ENCODE measurements at places on chromosomes 11 and 22.

GRCh38 chr11:114153224-114153623, 93.7 kb downstream of the ZBTB16 start:
- DNase-seq: no peak

DNA sequence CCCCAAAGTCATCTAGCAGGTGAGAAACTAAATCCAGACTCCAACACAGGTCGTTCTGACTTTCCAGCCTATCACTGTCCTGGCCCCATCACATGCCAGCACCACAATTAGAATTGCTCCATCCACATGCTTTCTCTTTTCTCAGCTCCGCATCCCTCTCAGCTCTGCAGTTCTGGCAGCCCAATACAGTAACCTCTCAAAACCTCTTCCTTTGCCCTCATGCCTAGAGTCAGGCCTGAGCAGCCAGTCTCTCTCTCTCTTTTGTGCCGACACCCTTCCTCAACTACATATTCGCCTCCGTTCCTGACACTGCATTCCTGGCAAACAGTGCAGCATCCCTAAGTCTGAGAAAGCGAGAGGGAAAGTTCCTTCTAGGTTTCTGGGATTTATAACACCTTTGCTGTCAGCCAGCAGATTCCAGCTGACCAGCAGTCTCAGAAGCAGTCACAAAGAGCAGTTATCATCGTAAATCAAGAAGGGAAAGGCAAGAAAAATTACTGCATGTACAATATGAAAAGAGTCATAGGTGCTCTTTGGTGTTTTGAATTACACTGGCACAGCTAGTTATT, 258.0 kb downstream of the FAT3 start:
- no peak for DNase-seq

- DNase-seq: no peak
Measured at GRCh38 chr11:112886434-112887370, 74.5 kb upstream of the NCAM1 start.

- peak; percentile 75 for DNase-seq
Measured at GRCh38 chr11:34344768-34345539, 12.9 kb downstream of the ABTB2 start.

- DNase-seq: no peak
Measured at GRCh38 chr11:119677840-119678239, 51.2 kb downstream of the NECTIN1 start.

GRCh38 chr11:68142441-68143309, 21.5 kb upstream of the CHKA start:
- no peak for DNase-seq

DNA sequence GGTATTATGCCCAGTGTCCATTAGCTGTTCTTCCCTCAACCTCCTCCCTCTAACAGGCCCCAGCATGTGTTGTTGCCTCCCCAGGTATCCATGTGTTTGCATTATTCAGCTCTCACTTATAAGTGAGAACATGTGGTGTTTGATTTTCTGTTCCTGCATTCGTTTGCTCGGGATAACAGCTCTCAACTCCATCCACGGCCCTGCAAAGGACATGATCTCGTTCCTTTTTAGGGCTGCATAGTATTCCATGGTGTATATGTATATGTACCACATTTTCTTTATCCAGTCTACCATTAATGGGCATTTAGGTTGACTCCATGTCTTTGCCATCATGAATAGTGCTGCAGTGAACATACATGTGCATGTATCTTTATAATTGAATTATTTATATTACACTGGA, 82.8 kb downstream of the PRMT3 start:
- no peak for DNase-seq

DNA sequence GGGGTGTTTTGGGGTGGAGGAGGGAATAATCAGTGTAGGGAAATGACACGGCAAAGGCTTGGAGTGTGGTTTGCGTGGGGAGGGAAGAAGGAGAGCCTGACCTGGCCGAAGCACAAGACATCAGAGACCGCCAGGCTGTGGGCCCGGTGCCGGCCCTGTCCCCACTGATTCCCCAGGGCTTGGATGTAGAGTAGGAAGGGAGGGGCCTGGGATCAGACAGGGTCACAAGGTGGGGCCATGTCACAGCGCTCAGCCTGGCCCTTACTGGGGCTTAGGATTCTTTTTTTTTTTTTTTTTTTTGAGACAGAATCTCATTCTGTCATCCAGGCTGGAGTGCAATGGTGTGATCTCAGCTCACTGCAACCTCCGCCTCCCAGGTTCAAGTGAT, 9.8 kb downstream of the PICK1 start:
- DNase-seq: no peak

All from NCI-H1092 treated with DMSO at 0.1 percent for 48 hours (cell line).